ENCODE measurements at places on chromosomes 16 and 17.
A peak's percentile ranks its signal among the peaks of the same experiment; 100 is the strongest.

- no peak for DNase-seq
These were observed 20.3 kb downstream of the GPT2 start for GRCh38 chr16:46904471-46904870.

DNA sequence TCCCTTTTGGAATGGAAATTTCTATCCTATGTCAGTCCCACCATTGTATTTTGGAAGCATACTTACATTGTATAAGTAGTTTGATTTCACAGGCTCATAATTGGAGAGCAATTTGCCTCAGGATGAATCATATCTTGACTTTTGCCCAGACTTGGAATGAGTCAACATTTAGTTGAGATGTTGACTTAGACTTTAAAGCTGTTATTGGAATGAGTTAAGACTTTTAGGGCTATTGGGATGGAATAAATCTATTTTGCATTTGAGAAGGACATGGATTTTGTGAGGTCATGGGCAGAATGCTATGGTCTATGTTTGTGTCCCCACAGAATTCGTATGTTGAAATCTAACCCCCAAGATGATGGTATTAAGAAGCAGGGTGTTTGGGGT is 12.2 kb upstream of the ZNF594 start:
- DNase-seq = no peak

DNA sequence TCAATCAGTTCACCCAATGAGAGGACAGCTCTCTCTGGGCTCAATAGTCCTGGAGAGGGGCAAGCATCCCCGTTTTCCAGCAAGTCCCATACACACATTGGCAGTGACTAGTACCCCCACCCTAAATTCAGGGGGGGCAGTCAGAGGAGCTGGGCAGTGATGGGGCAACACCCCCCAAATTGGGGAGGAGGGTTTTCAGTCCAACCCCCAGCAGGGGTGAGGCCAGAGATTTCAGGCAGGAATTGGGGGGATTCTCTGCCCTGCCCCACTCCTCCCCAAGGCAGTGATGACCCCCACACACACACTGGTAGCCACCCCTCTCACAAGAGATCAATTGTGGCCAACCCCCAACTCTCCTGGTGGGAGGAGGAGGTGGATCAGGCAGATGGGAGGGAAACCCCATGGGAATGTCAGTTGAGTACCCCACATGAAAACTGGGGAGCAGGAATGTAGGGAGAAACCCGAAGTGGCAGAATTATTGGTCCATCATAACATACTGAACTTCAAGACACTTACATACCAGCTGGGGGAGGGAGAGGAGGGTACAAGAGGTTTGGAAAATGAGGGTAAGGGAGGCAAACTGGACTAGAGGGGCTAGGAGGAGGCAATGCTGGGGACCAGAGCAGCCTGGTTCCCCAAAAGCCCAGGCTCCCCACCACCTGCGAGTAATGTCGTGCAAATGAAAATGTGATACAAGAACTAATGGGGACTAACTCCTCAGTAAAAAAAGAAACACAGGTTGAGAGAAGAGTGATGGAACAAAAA is 3.1 kb downstream of the VAMP2 start:
- DNase-seq = no peak

GRCh38 chr17:50096092-50096491 is 941 bp downstream of the PDK2 start:
- DNase-seq = no peak

DNA sequence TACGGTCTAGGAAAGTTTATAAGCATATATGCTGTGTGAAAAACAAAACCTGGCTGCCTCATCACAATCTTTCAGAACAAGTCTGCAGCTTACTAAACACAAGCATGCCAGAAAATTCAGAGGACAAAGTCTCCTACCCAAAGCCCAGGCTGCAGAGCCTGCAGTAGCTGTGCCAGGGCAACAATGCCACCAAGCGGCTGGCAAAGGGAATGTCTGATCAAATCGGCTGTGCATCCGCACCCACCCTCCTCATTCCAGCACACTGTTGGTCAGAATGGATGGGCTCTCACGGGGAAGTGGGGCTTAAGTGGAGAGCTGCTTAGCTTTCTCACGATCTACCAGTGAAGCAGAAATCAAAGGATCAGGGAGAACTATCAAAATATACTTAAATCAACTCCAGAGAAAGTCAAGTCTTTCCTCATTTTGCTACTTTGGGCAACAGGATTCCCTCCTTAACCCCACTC is 73.5 kb downstream of the CYTH1 start:
- DNase-seq = peak; percentile 76

GRCh38 chr17:70597774-70598173 is 428.4 kb downstream of the KCNJ2 start:
- no peak for DNase-seq

DNA sequence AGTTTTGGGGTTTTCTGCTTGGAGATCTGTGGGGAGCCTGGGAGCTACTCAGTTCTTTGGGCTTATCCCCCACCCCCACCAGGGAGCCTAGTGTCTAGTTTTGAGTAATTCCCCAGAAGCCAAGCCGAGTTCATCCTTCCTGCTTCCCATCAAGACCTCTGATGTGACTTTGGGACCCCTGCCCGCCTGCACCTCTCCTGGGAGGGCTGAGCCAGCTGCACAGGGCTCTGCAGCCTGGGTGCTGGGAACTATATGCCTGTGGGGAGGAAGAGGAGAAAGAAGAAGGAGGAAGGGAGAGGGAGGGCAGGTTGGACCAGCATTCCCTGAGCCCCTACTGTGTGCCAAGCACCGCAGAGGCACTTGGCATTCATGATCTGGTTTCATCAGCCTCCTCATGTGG is 178.9 kb downstream of the TMEM132E start:
- no peak for DNase-seq

GRCh38 chr17:22145605-22146178 is 453.4 kb downstream of the KCNJ18 start:
- DNase-seq = no peak

- DNase-seq = no peak
These were observed 62.2 kb downstream of the MPRIP start for GRCh38 chr17:17104494-17104893.

DNA sequence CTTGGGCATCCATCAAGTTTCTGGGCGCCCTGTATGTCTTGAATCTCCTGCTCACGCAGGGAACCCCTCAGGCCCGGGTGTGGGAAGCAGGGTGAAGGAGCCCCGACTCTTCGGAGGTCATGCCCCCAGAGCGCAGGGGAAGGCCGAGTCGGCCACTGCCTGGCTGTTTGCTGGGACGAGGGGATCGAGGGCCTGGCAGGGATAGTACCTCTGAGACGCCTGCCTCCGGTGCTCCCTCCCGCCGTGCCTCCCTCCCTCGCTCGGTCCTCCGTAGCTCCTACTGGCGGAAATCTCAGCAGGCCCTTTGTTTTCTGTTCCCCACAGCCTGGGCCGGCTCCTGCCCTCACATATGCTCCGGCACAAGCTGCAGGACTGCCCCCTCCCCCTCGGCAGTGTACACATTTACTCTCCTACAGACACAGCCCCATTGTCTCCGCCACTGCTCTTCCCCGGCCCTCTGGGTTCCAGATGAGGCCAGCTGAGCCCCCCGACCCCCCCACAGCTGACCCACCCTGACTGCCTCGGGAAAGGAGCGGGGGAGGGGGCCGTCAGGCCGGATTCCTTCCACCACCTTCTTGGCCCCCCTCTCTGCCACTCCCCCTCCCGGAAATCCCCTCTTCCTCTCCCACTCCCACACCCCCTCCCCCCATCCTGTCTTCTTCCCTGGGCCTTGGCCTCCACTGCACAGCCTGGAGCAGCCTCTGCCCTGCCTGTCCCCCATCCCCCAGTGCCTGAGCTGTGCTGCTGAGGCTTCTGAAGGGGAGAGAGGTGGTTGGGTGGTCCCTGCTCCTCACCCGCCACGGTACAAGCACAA is 1.4 kb downstream of the TRAF4 start:
- peak; percentile 34 for DNase-seq

- DNase-seq = no peak
These were observed 7.3 kb downstream of the HASPIN start for GRCh38 chr17:3730881-3731429.

DNA sequence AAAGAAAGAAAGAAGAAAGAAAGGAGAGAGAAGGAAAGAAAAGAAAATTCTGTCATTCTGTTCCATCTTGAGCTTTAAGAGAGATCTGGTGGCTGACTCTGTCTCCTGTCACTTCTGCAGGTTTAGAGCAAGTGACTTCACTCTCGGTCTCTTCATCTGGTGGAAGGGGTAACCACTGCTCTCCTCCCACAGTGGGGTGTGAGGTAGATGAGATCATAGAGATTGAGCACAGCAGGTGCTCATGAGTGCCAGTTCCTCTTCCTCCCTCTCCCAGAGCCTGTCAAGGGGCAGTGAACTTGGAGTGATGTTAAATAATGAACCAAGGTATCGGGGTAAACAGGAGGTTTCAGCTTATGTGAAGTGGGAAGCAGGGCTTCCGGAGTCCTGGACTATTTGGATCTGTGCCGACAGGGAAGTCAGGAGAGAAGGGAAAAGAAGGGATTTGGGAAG is 47.7 kb downstream of the BEAN1 start:
- peak; percentile 46 for DNase-seq

DNA sequence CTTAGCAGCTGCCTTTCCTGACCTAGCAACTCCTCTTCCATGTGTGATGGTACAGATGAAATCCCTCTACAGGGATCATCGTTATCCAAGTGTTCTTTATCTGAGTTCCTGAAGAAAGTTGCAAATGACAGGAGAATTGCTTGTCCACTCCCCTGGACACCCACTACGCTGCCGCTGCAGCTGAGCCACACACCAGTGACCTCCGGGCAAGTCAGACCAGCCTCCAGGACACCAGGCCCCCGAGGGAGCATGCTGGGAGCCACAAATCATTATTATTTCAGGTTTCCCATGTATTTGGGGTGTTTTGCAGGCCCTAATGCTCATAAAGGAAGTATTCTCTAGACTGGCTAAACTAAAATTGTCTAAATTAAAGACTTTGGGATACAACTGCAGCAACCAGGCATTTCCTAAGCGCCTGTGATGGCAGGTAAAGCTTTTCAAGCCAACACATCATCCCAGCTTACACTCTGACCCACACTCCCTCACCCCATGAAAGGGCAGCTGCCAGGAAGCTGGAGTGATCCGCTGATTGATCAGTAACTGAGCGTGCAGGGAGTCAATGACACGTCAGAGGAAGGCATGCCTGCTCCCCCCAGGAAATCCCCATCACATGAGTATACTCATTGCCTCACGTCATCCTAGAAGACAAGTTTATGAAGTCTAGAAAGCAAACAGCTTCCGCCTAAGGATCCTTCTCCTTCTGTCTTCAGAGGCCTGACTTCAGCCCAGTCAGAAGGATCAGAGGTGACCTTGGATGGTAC is 14.4 kb downstream of the FA2H start:
- no peak for DNase-seq
